ENCODE measurements at places on chromosomes 3 and 15. TPM values are rescaled to one million over a fixed set of nuclear protein-coding genes. Genes with fewer than 3 reads are reported as not detected.

The GABRG3 gene
- not detected for total RNA-seq

The CTXN2 gene
- not detected for total RNA-seq

The AADACL2 gene
- not detected for total RNA-seq

The GOLGA8J gene
- 0.13 TPM for total RNA-seq

The UBA7 gene
- 36.2 TPM for total RNA-seq

The CHRM5 gene
- total RNA-seq: under 0.01 TPM

The SAMMSON gene
- not detected for total RNA-seq

The CSPG4 gene
- total RNA-seq: 58.4 TPM

The GALNT15 gene
- 11.5 TPM for total RNA-seq

The ACY1 gene
- 45.0 TPM for total RNA-seq

The TM6SF1 gene
- total RNA-seq: 0.50 TPM

The C3orf20 gene
- total RNA-seq: 0.13 TPM

The CCR1 gene
- total RNA-seq: 0.13 TPM

The FBLN2 gene
- total RNA-seq: 547 TPM

The SPINT1 gene
- total RNA-seq: 0.26 TPM

Measured in aortic smooth muscle cell (primary cell).